ENCODE measurements at places on chromosomes 11 and 22.

GRCh38 chr22:44588348-44588747 lies 90.3 kb upstream of the RTL6 start:
- DNase-seq = no peak

GRCh38 chr11:64713016-64713707 lies 9.8 kb downstream of the NRXN2 start:
- peak; percentile 61 for DNase-seq

DNA sequence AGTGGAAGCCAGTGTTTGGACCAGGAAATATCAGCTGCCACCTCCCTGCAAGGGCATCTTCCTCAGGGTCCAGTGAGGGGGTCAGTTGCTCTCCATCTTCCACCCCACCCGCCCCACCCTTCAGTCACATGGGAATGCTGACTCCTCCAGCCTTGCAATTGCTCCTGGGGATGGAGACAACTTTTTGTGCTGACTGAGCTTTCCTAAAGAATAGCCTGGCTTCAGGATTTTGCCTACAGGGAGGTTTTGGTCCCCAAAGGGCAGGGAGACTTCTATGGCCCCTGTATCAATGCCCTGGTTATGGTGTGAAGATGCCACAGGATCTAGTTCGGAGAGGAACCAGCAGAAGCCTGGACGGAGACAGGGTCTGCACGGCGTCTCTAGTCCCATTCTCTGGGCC lies 124.0 kb upstream of the LMO1 start:
- no peak for DNase-seq

DNA sequence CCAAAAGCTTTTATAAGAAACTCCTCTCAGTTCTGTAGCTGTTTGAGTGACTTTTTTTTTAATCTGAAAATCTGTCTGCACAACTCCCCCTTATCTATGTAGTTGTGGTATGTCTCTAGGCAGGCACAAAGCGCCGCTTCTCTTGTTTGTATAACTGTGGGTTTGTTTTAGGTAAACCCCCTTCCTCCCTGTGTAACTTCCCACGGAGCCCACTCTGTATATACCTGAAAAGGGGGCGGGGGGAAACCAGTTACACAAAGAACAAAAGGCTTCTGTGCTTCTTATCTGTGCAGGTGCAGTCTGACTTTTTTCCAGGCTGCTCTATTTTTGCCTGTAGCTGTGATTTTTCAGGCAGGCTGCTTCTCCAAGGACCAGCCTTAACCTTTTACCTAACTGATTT lies 13.2 kb downstream of the OR10AG1 start:
- DNase-seq = no peak

GRCh38 chr22:17102297-17102667 lies 17.5 kb downstream of the IL17RA start:
- DNase-seq = no peak

DNA sequence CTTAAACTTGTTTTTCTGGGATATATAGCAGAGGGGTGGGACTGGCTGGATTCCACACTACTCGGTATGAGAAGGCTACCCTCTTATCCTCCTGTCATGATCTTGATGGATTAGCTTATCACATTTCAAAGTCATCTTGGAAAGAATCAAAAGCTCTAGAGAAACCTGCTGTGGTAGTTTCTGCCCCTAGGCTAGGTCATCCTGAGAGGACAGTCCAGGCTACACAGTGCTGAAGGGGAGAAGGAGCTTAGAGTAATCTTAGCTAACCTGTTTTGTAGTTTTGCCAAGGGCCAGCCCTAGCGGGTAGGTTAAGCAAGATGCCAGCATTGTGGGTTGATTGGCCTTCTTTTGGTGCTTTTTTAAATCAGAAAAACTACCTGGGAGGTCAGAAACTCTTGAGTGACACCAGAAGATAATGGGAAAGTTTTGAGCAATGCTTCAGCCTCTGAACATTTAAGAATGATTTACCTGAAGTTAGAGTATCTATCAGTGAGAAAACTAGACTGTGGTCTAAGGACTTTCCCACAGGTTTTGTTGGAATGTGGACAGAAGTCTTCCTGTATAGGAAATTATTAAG lies 21.3 kb downstream of the PIWIL4 start:
- no peak for DNase-seq

DNA sequence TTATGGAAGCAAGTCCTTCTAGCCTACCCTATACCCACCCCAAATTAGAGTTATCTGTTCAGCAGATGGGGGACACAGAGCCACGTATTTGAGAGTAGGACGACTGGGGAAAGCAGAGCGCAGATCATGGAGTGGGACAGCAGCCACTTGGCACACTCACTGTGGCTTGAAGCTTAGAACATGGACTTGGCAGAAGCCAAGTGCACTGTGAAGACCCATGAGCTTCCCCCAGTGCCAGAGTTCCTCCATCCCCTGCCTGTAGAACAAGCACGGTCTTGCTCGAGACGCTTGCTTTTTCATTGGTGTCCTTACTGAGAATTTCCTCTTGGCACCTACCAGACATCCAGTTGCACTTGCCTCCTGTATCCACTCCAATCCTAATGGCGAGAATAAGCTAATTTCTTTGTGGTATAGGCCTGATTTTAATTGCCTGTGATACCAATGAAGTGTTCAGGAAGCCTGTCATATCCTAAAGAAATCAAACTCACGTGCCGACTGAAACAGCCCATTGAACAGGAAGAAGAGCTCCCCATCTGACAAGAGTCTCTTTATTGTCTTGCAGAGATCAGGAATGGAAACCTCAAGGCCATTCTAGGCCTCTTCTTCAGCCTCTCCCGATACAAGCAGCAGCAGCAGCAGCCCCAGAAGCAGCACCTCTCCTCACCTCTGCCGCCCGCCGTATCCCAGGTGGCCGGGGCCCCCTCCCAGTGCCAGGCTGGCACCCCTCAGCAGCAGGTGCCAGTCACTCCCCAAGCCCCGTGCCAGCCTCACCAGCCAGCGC lies 166.9 kb downstream of the NAV2 start:
- DNase-seq = no peak

GRCh38 chr11:98701541-98701940 lies 319.2 kb upstream of the CNTN5 start:
- DNase-seq = no peak

DNA sequence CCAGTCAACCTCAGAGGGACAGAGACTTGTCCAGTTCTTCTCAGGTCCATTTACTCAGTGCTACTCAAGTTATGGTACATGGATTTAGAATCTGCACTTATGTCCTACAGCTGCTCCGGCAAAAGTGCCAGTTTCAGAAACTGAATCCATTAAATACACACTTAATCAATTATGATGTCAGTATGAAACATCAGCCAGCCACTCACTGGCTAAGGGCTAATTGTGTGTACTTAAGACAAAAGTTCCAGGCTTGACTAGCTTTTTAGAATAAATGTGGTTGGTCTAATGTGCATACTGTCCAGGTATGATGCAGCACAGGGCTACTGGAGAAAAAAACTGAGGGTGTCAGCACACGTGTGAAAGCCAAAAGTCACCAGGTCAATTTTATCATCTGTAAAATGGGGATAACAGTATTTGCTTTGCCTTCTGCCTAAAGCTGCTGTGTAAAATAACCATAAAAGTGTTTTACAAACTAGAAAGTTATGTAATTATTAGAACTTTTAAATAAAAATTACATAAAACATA lies 55.4 kb upstream of the CYP2D6 start:
- DNase-seq = no peak

DNA sequence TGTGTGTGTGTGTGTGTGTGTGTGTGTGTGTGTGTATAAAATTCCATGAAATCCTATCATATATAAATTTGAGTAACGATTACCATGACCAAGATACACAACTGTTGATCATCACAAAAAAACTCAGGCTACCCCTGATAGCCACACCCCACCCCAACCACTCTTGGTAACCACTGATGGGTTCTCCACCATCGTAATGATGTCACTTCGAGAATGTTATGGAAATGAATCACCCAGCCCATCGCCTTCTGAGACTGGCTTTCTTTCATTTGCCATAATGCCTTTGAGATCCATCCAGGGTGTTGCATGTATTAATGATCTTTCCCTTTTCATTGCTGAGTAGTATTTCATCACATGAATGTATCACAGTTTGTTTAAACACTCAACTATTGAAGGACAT lies 496.0 kb downstream of the MIAT start:
- DNase-seq = no peak

DNA sequence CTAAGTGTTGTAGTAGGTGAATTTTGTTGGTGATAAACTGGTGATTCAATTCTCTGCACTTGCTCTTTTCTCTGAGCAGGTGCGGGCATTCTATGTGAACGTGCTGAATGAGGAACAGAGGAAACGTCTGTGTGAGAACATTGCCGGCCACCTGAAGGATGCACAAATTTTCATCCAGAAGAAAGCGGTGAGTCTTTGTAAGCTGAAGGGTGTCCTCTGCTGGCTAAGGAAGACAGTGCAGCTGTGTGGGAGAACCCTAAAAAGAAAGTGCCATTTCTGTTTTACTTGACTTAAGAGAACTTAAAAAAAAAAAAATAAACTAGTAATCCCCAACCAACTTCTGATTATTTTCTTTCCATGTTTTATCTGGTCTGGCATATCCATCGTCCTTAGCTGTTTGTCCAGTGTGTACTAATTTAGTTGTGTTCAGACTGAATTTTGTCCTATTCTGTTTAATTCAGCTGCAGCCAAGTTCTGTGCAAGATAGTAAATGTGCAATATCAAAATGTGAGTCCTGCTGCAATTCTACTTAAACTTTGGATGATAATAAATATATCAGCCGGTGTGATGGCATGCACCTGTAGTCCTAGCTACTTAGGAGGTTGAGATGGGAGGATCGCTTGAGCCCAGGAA lies 29.6 kb downstream of the CAT start:
- DNase-seq = no peak

DNA sequence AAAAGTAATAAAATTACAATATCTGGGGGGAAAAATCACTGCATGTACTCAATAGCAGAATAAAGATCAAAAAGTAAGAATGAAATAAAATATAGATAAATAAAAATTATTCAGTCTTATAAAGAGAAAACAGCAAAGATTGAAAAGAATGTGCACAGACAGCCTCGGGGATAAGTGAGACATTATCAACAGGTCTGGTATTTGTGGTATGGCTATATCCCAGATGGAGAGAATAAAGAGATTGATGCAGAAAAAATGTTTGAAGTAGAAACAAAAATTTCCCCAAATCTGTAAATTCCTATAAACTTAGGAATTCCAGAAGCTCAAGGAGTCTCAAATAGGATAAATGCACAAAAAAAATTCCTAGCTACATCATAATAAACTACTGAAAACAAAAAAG lies 74.5 kb upstream of the LUZP2 start:
- no peak for DNase-seq

GRCh38 chr11:78737891-78738290 lies 163.2 kb upstream of the NARS2 start:
- DNase-seq = no peak

DNA sequence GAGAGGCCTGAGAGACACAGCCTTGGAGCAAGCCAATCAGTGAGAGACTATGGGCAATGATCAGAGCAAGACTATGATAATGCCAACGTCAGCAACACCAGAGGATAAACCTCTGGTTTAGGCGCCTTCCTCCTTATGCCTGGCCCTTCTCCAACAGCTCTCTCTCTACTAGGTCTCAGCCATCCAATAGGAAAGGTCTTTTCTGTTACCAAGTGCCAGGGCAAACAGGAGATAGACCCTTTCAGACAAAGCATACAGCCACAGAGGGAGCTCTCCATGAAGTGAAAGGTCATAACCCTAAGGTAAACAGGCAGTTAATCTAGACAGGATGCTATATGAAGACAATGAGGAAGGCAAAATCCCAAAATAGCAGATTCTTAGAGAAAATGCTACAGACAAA lies 9.5 kb downstream of the STK33 start:
- no peak for DNase-seq

DNA sequence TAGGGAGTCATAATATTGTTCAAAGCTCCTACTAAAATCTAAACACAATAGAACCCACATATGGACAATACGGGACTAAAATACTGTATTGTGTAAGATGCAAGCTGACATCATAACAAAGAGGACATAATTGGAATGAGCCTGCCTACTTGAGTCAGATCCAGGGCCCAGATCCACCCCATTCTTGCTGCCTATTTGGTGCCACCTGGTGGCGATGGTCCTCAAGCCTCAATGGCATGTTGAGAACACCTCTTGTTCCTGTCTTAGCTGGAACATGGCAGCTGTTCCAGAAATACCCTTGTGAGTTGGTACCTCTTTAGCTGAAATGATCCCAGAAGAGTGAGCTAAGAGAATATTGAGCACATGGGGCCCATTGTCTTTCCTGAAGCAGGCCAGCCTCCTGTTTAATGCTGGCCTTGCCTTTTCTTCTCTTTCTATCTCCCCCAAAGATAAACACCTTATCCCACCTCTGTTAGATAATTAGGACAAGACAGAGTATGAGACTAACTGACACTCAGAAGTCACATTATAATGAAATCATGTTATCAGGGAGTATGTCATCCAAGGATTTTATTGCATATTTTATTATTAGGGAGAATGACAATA lies 680.9 kb upstream of the ANO5 start:
- DNase-seq = no peak

DNA sequence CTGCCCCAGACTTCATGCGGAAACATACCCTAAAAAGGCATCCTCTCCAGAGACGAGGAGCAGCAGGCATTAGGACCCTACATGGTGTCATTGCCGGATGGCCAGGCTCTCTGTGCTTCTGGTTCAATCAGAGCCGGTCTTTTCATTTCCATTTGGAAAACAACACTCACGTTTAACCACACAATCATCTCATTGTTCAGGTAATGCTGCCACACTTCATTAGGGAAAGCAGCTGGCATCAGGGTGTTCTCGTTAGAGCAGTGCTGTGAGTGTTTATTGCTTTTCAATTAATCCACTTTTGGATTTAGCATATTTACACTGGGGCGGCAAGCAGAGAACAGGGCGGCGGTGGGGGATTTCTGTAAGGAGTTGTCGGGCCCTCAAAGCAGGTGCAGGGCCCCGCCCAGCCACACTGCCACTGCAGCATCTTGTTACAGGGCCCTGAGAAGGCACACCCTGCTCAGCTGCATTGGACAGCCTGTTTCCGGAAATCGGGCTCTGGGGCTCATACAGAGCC lies 338.6 kb downstream of the SHANK2 start:
- no peak for DNase-seq

DNA sequence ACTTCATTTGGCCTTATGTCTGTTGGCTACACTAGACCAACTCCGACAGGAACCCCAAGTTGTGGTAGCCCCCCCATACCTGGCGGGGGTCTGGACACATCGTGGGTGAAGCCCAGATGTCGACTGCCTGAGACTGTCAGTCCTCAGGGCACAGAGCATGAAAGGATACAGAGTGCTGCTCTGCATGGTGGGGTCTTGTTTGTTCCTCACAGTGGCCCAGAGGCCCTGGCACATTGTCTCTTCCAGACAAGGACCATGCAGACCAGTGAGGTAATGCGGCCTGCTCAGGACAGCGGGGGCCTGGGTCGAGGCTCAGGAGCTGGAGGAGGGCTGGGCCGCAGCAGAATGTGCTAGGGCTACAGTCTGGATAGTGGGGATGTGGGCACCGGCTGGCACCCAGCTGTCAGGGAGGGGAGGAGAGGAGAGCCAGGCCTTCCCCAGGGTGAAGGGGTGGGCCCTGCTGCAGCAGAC lies 14.6 kb downstream of the CAPN5 start:
- no peak for DNase-seq

GRCh38 chr11:44623731-44624491 lies 58.4 kb downstream of the CD82 start:
- peak; percentile 32 for DNase-seq

GRCh38 chr11:119134389-119134978 lies 13.1 kb downstream of the HINFP start:
- DNase-seq = no peak
